M059J (cell line): ENCODE measurements at places on chromosomes 12 and 14. TPM values are rescaled to one million over a fixed set of nuclear protein-coding genes. Genes with fewer than 3 reads are reported as not detected.

TAS2R7 gene
- not detected in 2 replicates for total RNA-seq

GRCh38 chr14:101601606-101602465, 40.5 kb downstream of the DIO3 start:
- DNase-seq, result no peak

DNA sequence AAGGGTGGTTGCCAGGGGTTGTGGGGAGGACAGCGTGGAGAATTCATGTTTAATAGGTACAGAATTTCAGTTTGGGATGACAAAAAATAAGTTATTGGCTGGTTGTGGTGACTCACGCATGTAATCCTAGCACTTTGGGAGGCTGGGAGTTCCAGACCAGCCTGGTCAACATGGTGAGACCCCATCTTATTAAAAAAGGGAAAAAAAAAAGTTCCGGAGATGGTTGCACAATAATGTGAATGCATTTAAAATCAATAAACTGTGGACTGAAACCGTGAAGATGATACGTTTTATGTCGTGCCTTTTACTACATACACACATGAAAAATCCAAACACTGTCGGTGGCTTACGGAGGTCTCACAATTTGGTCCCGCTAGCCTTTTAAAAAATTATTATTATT, 20.5 kb downstream of the GALNT6 start:
- DNase-seq, result no peak

MLXIP gene
- 3.2 and 7.7 TPM in 2 replicates for total RNA-seq

- DNase-seq, result peak; percentile 35
Measured at GRCh38 chr14:68593806-68594536, 198.9 kb downstream of the ZFP36L1 start.

IL31 gene
- not detected in 2 replicates for total RNA-seq

DNA sequence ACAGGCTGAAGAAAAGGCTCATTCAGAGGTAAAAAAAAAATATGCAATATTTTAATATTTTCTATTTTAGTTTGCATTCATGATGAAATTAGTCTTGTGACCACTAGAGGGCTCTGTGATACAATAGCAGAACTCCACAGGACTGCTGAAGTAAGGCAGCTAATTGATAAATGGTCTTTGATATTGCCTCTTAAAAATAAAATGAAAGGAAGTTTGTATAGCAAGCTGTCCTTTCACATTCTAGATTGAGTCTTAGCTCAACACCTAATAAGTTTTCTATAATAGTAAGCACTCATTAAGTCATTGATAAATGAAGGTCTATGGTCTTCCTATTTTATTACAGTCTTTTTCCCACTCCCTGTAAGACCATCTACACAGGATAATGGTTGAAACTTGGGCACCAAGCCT, 315.7 kb downstream of the NAV3 start:
- DNase-seq, result peak; percentile 29

- DNase-seq, result no peak
Measured at GRCh38 chr12:95603351-95604145, 52.3 kb upstream of the USP44 start.

- DNase-seq, result peak; percentile 30
Measured at GRCh38 chr14:68405961-68406360, 386.9 kb downstream of the ZFP36L1 start.

SIX6 gene
- total RNA-seq, result not detected in 2 replicates

DNA sequence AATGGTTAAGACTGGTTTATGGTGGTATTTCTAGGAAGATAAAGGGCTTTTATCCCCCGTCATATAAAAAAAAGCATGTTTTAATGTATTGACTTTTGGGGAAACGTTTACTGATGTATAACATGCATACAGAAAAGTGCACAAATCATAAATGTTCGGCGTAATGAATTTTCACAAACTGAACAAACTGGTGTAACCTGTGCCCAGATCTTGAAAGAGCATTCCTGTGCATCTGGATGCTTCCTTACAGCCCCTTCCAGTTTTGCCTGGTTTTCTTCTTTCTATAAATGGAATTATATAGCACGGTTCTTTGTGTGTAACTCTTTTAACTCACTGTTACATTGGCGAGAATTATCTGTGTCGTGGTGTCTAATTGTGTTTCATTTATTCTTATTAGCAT, 693.8 kb upstream of the TBX3 start:
- no peak for DNase-seq

DNA sequence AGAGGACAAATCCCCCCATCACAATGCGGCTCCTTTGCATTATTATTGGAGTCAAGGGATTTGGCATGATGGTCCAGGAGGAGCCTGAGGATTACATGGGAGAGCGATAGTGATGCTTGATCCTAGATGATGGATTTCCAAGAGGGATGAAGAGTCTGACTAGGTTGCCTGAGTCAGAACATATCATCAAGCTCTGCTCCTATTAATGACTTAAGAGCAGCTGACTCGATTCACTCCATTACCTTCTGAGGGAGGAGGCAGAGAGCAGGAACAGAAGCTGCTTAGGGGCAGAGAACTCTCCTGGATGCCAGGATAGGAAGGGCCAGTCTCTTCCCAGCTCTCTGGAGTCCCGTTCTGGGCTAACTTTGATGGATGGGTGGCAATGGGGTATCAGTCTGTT, 54.0 kb upstream of the CISTR start:
- DNase-seq, result peak; percentile 42

IQSEC3 gene
- total RNA-seq, result not detected in 2 replicates

- DNase-seq, result no peak
Measured at GRCh38 chr14:54465654-54466053, 23.1 kb downstream of the GMFB start.

- DNase-seq, result no peak
Measured at GRCh38 chr14:77832297-77832696, 32.4 kb downstream of the ADCK1 start.

DNA sequence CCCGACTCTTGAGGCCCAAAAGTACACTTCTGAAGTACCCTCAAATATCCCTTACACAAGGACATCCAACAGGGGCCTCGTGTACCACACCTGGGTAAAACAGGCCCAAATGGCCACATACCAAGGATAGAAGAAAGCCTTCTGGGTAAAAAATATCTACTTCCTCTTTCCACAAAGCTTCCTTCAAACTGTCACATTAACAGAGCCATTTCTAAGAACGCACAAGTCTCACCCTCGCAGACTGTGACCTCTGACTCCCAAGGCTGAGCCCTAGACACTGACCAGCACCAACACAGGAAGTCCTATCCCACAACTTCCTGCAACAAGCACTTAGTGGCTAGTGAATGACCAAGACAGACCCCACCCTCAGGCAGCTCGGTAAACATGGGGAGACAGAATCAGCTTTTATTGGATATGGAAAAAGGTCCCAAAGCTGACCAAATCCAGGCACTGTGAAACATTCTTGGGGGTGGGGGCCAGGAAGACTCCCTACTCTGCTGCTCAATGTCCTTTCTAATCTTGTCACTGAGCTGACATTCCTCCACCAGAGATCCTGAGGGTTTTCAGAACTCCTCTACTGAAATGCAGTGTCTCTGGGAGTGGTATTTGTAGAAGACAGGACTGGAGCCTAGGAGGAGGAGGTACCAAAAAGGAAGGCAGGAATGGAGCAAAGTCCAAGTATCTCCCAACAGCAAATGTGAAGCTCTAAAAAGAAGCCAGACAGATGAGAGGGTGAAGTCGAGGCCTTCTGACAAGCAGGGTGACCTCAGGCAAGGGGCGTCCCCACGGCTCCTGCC, 15.9 kb downstream of the KCTD10 start:
- DNase-seq, result peak; percentile 90

- no peak for DNase-seq
Measured at GRCh38 chr12:97293541-97293940, 169.1 kb upstream of the RMST start.

OR6C2 gene
- not detected in 2 replicates for total RNA-seq

GRCh38 chr14:81301813-81302212, 81.1 kb upstream of the GTF2A1 start:
- no peak for DNase-seq

GRCh38 chr12:47992776-47993175, 11.5 kb downstream of the COL2A1 start:
- no peak for DNase-seq

DNA sequence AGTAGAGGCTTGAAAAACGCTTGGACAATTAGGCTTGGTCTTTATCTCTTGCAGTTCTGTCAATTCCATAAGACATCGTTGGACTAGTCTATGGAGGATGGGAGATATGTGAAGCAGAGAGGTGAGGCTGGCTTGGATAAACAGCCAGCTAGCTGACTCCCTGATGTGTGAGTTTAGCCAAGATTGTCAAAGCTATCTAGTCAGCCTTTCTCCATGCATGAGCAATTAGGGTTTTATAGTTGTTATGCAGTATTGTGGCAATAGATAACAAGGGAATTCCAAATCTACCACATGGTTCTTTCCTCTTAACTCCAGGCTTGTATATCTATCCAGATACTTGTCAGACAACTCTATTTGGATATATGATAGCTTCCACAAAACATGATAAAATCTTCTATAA, 153.6 kb upstream of the NRXN3 start:
- no peak for DNase-seq

TMEM121 gene
- 1.9 and 5.4 TPM in 2 replicates for total RNA-seq

DNA sequence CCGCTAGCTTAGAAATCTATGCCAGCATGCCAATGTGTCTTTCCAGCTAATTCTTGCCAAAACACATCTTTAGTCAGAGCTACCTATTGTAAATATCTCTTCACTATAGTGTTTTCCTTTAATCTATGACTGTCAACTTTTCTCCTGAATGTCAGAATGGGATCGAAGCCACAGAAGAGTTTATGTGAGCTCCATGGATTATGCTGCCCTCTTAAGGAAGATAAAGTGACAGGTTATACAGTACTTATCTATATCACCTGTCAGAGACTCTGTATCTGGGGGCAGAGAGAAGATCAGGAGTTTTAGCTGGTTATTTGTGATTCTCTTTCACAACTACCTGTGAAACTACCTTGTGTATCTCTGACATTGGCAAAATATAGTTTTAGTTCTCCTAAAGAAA, 204.3 kb upstream of the SEL1L start:
- DNase-seq, result no peak

GRCh38 chr14:54048736-54049135, 92.1 kb upstream of the BMP4 start:
- DNase-seq, result no peak

DNA sequence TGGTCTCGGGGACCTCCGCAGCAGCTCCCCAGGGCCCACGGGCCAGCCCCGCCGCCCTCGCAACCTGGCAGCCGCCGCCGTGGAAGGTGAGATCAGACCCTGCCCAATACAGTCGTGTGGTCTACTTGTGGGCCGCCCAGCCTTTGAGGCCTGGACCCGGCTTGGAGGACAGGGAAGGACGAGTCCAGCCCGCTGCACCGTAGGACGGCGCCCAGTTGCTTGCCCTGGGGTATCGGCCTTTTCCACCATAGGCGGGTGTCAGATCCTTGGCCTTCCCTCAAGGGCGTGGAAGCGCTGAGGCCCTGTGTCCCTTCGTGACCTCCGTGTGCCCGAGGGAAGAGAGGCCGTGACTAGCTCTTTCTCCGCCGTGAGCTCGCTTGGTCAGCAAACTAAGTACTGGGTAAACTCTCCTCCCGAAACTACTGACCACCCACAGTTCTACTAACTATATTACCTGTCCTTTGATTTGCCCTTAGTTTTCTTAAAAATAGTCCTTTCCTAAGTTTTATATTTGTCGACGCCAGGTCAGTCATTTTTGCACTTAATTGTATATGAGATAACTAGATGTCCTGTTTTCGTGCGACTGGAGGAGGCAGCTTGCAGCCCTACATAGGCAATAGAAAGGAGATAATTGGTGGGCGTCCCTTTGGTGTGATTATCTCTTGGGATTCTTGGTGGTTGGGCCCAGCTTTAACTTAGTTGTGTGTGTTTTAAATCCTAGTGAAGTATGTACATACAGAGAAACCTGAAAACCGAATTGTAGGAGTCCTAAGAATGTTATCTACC, 757 bp downstream of the SLC25A3 start:
- DNase-seq, result peak; percentile 46
